ENCODE measurements at places on chromosomes 11 and 22.

DNA sequence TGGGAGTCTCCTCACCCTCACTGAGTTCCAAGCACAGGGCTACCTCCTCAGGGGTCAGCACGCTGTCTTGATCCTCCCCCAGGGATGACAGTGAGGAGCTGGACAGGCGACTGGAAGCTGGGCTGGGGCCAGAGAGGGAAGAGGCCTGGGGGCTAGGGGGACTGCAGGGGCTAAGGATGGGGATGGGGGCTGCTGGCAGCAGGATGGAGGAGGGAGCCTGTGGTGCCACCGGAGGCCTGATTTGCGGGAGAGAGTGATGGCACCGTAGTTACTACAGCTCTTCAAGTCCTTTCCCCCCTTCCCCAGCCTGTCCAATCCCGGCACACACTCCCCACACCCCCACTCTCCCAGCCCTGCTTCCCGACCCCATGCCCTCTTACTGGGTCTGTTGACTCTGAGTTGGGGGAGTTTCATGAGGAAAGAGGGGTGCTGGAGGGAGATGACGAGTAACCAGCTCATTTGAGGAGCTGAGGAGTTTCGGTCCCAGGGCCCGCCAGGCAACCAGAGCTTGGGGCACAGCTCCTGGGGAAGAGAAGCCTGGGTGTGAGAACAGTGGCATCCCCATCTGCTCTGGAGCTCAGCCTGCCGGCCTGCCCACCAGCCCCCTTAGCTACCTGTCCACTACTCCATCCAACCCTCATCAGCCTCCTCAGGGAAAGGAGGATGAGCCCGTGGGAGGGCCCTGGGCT is 10.5 kb downstream of the ROBO4 start:
- no peak for DNase-seq

- no peak for DNase-seq
Observed at GRCh38 chr11:36467916-36468315, 42.2 kb downstream of the TRAF6 start.

GRCh38 chr11:18563090-18563730 is 25.3 kb downstream of the UEVLD start:
- no peak for DNase-seq

GRCh38 chr11:16081382-16082094 is 274.8 kb downstream of the SOX6 start:
- no peak for DNase-seq
